SJSA1 (cell line): ENCODE measurements at places on chromosomes 6 and 20.

DNA sequence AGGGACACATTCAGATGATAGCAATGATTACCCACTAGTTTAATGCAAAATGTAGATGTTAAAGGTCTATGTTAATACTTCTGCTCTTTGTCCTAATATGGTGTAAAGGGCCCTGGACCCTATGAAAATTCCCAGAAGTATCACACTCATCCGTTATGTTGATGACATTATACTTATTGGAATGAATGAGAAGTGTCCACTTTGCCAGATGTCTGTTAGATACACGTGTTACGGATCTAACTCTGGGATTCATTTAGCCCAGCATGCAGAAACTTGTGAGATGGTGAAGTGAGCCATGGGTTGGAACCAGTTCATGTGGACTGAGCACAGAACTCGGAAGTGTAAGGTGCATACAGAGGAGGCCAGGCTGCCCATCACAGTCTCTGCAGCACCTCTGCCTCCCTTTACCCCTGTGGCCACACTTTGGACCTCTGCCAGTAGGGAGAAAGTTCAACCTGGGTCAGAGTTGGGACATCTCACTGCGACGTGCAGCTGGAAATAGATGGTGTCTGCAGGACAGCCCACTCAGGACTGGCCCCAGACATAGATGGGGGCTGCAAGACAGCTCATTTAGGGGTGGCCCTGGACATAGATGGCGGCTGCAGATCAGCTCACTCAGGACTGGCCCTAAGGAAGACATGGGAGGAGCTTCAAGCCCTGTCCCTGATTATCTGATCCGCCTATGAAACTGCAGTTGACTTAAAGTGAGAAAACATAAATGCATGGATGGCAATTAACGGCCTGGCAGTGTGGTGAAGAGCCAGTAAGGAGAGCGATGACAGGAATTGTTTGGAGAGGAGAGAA is 71.2 kb upstream of the THBS2 start:
- DNase-seq, result no peak

- no peak for DNase-seq
Observed at GRCh38 chr6:138521790-138522189, 22.5 kb upstream of the NHSL1 start.

GRCh38 chr6:31794866-31795615 is 511 bp downstream of the VARS1 start:
- DNase-seq, result peak; percentile 80

- no peak for DNase-seq
Observed at GRCh38 chr20:53079828-53080686, 107.9 kb downstream of the TSHZ2 start.

- DNase-seq, result no peak
Observed at GRCh38 chr20:20450521-20450920, 82.6 kb downstream of the INSM1 start.

DNA sequence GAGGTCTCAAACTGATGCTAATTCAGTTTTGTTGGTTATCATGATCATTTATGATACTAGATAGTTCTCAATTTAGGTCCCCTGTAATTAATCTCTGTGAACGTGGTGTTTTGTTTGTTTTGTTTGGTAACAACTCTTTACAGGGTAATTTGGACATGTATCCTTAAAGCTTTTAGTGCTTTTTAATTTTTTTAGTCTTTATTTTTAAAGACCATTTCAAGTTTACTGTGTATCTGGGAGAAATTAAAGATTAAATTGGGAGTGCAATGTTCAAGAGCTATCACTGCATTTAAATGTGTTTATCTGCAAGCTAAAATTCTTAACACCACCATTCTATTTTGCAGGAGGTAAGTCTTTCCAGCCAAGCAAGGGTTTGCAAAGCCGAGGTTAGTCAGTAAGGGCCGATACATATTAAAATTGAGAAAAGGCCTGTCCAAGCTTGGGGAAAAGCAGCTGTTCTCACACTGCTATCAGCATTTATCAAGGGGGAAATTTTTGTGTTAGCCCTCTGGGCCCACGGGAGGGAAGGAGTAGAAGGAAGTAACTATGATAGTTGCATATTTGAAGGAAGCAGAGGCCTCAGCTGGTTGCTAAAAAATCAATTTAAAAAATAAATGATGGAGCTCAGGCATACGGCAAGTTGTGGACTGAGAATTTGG is 59.3 kb upstream of the ZNF217 start:
- DNase-seq, result no peak

- no peak for DNase-seq
Observed at GRCh38 chr6:116562614-116563013, 8.7 kb upstream of the RWDD1 start.

DNA sequence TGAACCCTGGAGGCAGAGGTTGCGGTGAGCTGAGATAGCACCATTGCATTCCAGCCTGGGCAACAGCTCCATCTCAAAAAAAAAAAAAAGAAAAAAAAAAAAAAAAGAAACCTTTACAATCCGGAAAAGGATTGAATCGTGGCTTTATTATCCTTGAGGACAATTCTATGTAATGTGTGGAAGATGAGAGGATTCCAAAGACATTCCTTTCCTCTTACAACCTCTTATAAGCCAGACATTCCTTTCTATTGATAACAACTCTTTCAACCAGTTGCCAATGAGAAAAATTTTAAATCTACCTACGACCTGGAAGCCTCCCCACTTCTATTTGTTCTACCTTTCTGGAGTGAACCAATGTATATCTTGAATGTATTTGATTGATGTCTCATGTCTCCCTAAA is 91.2 kb upstream of the EEF1E1 start:
- DNase-seq, result no peak

GRCh38 chr20:18256440-18257090 is 31.8 kb upstream of the ZNF133 start:
- no peak for DNase-seq

DNA sequence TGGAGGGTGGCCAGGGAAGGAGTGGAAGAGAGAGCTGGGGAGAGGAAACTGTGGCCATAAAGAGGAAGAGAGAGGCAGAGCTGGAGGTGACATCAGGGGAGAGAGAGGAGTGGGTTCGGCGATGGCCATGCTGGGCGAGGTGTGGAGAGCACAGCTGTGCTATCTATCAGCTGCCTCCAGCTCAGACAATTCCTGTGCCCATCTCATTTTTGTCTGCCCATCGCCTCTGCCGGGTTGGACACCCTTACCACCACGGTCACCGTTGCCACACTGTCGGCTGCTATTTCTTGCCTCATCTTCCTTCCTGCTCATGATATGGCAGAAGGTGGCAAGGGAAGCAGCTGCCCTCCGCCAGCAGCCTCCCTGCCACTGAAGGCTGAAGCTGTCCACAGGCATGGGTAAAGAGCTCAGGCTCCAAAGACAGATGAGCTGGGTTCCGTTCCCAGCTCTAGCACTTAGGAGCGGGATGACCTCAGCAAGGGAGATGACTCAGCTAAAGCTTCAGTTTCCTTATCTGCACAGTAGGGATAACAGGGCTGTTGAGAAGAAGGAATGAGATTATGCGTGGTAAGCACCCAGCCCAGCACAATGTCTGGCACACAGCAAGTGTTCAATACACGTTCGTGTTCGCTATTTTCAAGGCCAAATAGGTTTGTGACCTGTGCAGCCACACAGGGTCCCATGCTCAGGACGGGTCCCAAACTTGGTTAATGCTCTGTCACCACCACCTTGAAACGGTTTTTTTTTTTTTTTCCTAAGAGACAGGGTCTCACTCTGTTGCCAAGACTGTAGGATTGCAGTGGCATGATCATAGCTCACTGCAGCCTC is 21.9 kb upstream of the TAF8 start:
- DNase-seq, result no peak

DNA sequence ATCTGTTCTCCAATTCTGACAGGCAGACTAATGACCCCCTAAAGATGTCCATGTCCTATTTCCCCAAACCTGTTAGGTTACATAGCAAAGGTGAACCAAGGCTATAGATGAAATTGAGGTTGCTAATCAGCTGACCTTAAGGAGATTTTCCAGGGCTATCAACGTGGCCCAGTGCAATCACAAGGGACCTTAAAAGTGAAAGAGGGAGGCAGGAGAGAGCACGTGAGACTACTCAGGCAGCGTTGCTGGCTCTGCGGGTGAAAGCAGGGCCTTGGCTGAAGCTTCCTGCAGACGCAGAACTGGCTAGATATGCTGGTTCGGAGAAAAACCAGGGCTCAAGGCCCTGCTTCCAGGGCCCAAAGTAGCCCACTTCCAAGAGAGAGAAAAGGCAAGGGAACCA is 78.7 kb downstream of the NCOA7 start:
- DNase-seq, result no peak

DNA sequence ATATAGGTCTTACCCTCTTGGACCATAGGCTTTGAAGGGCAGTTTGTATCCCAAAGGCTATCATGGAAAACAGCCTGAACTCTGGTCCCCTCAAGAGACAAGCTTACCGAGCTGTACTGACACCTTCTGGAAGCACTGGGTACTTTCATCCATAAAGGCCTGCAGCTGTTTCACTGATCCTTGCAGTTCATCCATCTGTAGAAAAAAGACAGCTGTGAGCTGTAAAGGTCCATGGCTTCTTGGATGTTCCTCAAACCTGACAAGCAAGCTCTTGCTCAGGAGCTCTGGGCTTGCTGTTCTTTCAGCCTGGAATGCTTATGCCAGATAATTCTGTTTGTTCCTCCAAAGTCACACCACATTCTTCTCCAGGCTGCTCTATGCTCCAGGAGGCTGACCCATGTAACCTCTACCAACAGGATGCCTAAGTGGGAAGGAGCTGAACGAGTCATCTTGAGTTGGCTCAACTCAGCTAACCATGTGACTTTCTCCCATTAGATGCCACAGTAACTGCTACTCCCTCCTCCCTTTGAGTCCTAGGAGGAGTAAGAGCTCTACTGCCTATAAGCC is 8.8 kb upstream of the NDRG3 start:
- DNase-seq, result peak; percentile 35

DNA sequence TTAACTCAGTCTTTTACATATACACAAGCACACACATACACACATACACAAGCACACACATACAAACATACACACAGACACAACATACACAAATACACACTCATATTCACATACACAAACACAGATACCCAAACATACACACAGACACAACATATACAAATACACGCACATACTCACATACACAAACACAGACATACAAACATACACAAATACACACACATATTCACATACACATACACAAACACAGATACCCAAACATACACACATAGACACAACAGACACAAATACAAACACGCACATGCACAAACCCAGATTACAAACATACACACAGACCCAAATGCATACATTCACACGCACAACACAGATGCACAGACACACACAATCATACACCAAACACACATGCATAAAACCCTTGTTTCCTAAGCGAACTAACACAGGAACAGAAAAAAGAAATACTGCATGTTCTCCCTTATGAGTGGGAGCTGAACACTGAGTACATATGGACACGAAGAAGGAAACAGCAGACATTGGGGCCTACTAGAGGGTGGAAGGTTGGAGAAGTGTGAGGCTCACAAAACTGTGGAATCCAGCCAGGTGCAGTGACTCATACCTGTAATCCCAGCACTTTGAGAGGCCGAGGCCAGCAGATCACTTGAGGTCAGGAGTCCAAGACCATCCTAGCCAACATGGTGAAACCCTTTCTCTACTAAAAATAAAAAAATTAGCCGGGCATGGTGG is 34.2 kb downstream of the PIM1 start:
- no peak for DNase-seq

GRCh38 chr6:116568821-116569755 is 2.2 kb upstream of the RWDD1 start:
- DNase-seq, result no peak

DNA sequence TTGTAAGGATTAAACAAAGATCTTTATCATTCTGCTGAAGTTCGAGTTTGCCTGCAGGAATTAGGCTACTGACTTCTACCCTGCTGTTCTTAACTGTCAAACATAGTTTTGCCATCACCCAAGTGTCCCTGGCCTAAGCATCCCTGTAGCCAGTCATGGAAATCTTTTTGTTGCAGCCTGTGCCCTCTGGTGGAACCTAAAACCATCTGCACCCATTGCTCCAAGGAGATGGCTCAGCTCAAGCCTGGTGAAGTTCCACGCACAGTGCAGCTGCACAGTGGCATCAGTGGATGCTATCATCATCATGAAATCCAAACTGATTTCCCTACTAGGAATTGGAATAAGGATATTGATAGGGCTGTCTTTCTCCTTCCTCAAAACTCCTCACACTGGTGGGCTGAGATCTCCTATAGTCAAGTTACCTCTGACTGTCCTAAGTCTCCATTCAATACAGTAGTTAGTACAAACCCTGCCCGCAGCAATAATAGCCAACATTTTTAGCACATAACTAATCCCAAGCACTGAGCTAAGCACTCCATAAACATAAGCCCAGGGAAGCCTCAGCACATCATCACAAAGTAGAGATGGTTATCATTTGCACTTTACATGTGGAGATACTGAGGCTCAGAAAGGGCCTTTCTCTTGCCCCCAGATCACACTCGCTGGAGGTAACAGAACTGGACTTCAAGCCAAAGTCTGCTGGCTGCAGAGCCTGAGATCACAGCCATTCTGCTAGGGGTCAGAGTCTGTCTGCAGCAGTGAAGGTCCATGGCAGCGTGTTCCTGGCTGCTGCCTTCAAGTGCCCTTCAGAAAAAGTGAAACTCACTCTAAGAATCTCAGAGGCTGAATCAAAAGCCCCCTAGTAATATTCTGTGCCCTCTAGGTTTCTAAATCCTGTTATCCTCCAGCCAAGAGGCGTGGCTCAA is 77.2 kb upstream of the MC3R start:
- no peak for DNase-seq

DNA sequence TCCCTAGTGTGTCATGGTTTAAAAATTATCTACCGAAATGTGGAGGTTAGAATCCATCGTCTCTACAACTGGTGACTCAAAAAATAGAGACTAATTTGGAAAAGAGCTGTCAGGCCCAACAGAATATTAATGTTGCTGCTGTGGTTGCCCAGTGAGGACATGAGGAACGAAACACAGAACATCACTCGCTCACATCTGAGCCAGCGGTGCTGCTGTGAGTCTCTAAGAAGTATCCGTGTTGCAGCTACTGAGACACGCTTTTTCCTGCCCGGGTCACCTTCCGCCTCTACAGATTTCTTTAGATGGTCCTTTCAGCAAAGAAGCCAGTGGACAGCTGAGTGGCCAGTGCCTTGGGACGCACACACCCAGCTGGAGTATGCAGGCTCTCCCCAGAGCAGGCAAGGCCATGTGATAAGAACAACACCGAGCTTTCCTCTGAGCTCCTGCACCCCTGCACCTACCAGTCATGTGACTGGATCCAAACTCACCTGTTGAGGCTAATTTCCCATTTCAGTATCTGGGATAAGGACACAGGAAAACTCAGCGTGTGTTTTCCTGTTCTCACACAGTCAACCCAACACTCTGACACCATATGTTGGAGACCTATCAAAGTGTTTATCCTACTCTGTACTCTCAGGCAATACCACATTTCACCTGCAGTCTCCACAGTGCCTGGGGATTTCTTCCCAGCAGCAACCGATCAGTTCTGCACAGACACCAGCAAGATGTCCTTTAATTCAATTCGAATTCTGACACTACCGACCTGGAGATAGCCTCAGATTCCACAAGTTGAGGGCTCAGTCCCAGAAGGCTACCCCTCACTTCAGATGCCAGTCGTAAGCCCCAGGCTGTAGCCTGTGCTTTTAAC is 119.0 kb upstream of the RPS6KA2 start:
- DNase-seq, result no peak

DNA sequence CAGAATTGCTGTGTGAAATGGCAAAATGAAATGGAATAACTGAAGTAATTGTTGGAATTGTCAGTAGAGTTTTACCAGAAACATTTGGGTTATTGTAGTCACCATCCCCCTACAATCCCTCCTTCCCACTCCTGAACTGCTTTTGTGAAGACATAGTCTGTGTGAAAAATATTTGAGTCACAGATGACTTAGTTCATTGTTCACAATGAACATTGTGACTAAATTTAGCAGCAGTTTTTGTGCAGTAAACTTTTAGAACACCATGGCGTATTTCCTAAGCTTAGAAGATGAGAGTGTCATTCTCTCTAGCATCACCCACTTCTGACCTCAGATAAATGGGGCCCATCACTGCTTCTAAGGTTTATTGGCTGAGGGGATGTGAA is 11.0 kb downstream of the OTOR start:
- no peak for DNase-seq
